Activated effector memory CD4-positive, alpha-beta T cell treated with Interleukin-2 at 50 U/mL for 16 hours (primary cell): ENCODE measurements at places on chromosomes 2 and 18.

DNA sequence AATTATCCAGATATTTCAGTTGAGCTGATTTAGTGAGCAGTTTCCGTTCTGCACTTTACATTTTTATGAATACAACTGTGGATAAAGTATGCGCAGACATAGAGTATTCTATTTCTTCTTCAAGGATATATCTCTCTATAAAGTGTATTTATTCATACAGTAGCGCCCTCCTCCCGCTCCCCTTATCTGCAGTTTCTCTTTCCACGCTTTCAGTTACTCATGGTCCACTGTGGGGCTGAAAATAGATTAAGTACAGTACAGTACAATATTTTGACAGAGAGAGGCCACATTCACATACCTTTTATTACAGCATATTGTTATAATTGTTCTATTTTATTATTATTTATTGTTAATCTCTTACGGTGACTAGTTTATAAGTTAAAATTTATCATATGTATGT is 19.7 kb upstream of the FHL2 start:
- no peak for DNase-seq

DNA sequence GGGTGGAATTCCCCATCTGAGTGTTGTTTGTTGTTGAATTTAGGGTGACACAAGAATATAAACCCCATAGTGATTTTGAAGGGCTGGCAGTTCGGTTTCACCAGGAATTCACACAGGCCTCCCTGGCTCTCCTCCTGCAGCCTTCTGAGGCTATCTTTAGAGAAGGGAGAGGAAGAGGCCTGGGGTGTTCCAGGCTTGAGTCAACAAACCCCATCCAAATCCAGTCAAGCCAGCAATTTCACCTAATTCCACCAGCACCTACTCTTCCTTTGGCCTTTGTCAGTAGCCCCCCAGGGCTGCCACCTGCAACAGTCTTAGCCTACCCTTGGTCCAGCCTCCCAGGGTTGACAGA is 32.0 kb downstream of the MARCHF4 start:
- no peak for DNase-seq

DNA sequence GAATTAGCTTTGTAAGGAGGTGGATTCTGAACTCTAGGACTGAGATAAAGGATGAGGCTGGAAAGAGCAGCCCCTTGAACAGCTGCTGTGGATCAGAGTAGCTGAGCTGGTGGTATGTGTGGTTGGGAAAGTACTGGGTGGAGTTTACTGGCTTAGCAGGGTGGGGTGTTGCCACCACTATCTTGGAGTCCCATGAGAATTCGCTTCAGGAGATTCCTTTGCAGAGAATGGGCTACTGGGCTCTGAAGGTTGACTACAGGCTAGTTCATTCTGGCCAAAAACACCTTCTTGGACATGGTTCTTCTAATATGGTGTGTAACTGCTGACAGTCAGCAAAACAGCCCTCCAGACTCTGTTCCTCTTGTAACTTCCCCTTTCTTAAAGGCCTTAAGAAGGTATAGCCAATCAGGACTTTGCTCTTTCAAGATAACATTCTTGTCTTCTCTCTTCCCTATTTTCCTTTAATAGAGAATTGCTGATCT is 52.7 kb downstream of the TET3 start:
- DNase-seq, result no peak

DNA sequence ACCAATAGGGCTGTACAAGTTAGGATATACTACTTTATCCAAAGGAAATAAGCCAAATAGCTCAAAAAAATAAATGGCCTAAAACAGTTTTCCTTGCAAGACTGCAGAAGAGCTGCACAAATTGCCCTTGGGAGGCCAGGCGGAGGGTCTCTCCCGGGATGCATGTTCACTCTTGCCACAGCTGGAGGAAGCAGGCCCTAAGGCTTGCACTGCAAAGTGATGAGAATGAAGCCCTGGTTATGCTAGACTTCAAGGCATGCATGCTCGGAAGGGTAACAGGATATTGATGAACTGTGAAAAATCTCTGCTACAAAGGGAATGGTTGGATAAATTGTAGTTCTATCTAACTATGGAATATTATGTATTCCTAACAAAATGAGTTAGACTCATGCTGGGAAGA is 27.5 kb upstream of the LDLRAD4 start:
- no peak for DNase-seq

DNA sequence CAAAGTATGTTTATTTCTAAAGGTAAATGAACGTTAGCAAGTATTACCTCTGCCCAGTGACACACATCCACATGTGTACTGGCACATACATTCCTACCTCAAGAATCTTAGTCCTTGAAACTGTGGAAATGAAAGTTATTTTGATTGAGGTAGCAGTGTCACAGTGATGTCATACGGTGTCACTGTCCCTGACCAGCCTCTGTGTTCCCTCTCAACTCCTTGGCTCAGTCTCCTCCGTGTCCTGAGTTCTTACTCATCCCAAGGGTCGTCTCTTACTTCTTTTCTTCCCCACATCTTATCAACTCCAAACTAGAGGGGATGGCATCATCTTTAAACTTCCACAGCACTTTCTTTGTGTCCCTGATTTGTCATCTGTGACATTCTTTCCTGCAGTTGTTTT is 3.3 kb downstream of the NCK2 start:
- DNase-seq, result no peak

DNA sequence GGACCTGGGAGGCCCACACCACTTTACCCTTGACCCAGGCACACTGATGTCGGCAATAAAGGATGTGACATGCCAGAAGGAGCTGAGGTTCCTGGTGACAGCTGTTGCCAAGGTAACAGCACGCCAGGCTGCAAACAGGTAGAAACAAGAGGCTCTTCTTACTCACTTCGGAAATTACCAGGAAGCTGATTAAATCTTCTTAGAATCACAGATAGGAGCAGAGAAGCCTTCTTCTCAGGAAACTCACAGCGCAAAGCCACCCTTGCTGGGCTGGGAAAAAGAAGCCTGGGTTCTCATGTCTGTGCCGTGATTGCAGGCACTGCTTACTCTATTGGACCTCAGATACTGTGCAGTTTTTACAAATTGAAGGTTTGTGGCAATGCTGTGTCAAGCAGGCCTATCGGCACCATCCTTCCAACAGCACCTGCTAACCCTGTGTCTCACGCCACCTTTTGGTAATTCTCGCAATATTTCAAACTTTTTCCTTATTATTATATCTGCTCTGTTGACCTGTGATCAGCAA is 61.0 kb upstream of the TAF1B start:
- peak; percentile 67 for DNase-seq

GRCh38 chr2:10422251-10422650 is 25.9 kb downstream of the ODC1 start:
- no peak for DNase-seq

GRCh38 chr2:146128216-146128615 is 1608.3 kb upstream of the ZEB2 start:
- no peak for DNase-seq

DNA sequence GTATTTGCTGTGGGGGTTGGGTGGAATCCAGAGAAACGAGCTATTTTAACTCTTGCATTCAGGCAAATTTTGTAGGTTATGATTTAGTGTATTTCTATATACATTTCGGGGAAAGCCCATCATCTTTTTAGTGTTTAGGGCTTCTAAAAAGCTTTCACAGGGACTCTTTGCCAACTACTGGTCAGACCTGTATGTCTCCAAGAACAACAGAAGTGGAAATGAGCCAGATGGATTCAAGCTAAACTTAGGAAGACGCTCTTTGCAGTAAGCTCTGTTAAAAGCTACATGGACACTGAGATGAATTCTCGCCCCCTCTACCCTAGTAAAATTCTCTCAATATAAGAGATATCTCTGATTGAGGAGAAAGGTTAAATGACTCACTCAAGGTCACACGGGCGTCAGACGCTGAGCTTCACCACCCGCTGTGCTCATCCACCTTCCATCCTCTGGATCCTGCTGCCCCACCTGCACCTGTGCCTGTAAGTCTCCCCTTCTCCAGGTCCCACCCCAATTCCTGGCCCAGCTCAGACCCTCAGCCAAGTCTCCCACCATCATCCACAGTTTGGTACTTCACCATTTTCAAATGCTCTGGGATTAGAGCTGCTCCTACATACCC is 85.6 kb downstream of the MARCHF4 start:
- DNase-seq, result no peak

DNA sequence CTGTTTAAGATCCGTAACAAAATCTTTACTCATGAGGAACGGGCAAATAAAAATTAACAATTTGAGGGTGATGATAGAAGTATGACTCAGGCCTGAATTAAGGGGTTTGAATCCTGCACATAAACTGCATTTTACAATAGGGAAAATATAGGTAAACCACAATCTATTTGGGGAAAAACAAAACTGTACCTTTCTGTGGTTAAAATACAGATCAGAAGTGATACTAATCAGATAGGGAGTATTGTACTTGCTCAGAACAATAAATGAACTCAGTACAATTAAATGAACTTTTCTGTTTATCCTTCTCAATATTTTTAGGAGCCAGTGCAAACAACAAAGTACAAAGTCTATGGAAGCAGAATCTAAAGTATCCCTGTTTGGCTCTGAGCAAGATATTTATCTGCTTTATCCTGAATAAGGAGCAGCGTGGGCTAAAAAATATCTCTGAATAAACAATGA is 287.3 kb downstream of the ZNF385B start:
- no peak for DNase-seq

GRCh38 chr2:150485871-150486538 is 1.5 kb downstream of the RND3 start:
- no peak for DNase-seq

GRCh38 chr2:176330612-176331011 is 61.4 kb downstream of the MTX2 start:
- no peak for DNase-seq

GRCh38 chr2:71711133-71711855 is 257.9 kb downstream of the DYSF start:
- no peak for DNase-seq

GRCh38 chr2:130915149-130915548 is 78.4 kb downstream of the ARHGEF4 start:
- DNase-seq, result no peak

DNA sequence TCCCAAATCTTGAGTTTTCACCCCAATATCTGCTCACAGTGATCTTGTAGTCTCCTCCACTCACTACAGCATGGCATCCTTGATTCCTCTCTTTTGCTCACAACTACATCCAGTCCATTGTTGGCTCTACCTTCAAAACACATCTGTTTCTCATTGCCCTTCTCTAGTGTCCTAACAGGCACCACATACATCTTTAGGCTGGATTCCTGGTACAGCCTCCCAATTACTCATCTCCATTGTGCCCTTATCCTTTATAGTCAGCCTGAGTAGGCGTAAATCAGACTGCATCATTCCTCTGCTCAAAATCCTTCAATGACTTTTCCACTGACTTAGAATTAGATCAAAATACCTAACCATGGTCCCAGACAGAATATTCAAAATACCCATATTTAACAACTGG is 10.7 kb upstream of the TAF1B start:
- no peak for DNase-seq

- DNase-seq, result no peak
Observed at GRCh38 chr18:79375441-79376154, 20.1 kb upstream of the NFATC1 start.

GRCh38 chr2:233091595-233092375 is 31.6 kb downstream of the INPP5D start:
- DNase-seq, result no peak
